ENCODE measurements at places on chromosomes 12 and 14. TPM values are rescaled to one million over a fixed set of nuclear protein-coding genes. Genes with fewer than 3 reads are reported as not detected.

The CLEC1B gene
- total RNA-seq = not detected

The NOS1 gene
- total RNA-seq = not detected

The LGALS3 gene
- 152 TPM for total RNA-seq

The CLMN gene
- 64.3 TPM for total RNA-seq

The KCNA5 gene
- not detected for total RNA-seq

The DLK1 gene
- total RNA-seq = not detected

The TRPV4 gene
- total RNA-seq = 1.0 TPM

The KRT82 gene
- total RNA-seq = not detected

The CPNE6 gene
- total RNA-seq = not detected

The KRT4 gene
- not detected for total RNA-seq

The CIROP gene
- total RNA-seq = not detected

The ACSM4 gene
- total RNA-seq = not detected

The EMP1 gene
- 33.7 TPM for total RNA-seq

The ADAM20 gene
- 1.9 TPM for total RNA-seq

The LTBR gene
- 149 TPM for total RNA-seq

The GUCY2C gene
- not detected for total RNA-seq

The PIANP gene
- not detected for total RNA-seq

The PTPRO gene
- 0.21 TPM for total RNA-seq

The SNW1 gene
- total RNA-seq = 97.2 TPM

The DHRS4 gene
- 25.0 TPM for total RNA-seq

The SCN8A gene
- 19.2 TPM for total RNA-seq

The CACNA1C gene
- total RNA-seq = 1.2 TPM

The PMCH gene
- total RNA-seq = not detected

The CMKLR1 gene
- total RNA-seq = 0.33 TPM

The LPAR5 gene
- not detected for total RNA-seq

The RIPK3 gene
- total RNA-seq = under 0.01 TPM

The RGS6 gene
- total RNA-seq = not detected
